ENCODE measurements at places on chromosomes 7 and 10.
A peak's percentile ranks its signal among the peaks of the same experiment; 100 is the strongest.

- no peak for DNase-seq
Observed at GRCh38 chr7:136148920-136149319, 171.8 kb upstream of the MTPN start.

GRCh38 chr10:37895674-37896073 is 38.3 kb upstream of the ZNF248 start:
- no peak for DNase-seq

DNA sequence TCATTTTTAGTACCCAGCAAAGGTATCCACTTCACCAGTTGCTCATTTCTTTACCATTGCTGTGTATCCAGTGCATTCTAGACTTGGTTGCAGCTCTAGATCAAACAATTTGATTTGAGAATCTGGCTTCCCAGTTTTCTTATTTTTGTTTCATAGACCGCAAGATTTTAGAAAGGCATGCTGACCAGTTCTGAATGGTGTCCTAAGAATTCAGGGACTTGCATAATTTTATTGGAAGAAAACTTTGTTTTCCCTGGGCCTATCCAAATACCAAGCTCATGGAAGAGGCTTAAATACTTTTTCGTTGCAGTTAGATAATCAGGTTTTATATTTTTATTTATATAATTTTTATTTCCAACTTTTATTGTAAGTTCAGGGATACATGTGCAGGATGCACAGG is 58.3 kb downstream of the BICC1 start:
- DNase-seq, result no peak

DNA sequence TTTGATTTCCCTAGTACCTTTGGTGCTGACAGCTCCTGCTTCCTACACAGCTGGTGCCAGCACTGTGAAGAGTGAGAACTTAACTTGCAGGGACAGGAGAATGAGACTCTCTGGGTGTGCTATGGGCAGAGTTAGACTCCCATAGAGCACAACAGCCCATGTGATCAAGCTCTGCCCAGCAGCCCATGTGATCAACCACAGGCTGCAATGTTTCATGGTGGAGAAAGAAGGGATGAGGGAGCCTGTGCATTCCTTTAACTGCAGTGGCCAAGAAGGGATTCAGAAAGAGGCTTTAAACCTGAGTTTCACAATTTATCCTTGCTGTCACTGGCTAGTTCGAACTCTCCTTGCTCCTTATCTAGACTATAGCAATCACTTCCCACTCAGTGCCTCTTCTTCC is 10.0 kb upstream of the MEST start:
- peak; percentile 77 for DNase-seq

GRCh38 chr7:12127455-12127854 is 83.6 kb upstream of the TMEM106B start:
- DNase-seq, result peak; percentile 75

DNA sequence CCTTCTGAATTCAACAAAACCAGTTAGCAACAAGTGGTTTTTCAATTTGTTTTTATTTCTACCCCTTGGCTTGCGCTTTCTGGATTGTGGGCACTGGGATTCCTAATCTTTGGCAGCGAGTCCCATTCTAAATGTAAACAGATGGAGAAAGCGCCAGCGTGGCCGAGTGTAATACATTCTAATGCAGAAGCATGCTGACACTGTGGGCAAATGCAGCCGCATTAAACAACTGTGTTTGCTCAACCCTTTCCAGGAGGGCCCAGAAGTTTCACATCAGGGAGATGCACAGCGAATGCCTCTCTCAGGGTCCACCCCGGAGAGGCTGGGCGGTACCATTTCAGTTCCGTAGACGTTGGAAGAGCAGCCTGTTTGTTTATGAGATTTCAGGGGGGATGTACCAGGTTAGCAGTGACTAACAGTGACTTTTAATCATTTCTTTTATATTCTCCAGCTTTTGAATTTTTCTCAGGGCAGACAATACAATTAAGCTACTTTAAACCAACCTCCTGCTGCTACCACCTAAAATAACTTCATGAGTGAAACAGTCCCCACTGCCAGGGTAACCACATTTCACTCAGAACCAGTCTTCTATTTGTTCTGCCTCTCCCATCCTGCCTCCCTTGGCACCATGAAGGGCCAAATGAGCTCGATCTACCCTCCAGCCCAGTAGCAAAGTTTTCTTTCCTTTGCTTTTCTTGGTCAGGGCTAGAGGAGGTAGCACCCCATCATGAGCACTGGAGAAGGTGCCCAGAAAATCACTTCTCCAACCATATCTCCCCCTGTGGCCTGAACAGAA is 164.2 kb upstream of the ITGB1 start:
- peak; percentile 88 for DNase-seq

DNA sequence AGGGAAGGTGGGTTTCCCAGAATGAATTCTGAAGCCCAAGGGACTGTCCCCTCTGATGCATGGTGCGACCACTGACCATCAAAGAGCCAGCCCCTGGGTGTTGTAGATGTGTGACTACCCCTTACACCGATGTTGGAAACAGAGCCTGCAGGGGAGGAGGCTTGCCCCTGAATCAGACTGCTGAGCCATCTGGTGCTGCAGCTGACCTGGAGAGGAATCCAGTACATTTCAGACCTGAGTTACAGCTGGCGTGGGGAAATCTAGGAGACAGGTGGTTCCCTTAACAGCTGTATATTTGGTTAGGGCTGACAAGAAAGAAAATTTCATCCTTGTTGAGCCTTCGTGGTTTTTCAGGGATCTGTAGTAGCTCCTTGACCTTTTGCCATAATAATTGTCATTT is 195.5 kb downstream of the CELF2 start:
- DNase-seq, result no peak
